Erythroblast (primary cell): ENCODE measurements at places on chromosomes 11 and 22.

DNA sequence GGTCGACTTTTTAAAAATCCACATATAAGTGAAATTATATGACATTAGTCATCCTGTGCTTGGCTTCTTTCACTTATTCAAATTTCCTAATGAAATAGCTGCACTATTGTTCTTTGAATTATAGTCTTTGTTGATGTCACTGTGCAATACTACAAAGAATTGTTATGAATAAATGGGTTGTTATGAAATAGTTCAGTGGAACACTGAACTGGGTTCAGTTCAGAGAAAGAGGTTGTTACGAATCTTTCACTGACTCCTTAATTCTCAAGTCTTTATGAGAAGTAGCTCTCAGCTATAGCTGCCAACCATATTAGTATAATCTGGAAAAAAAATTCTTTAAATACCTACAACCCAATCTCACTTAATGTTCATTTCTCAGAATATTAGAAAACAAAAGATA, 42.3 kb downstream of the CASP12 start:
- no peak for DNase-seq

GRCh38 chr11:75454987-75455386, 22.0 kb upstream of the KLHL35 start:
- no peak for DNase-seq

DNA sequence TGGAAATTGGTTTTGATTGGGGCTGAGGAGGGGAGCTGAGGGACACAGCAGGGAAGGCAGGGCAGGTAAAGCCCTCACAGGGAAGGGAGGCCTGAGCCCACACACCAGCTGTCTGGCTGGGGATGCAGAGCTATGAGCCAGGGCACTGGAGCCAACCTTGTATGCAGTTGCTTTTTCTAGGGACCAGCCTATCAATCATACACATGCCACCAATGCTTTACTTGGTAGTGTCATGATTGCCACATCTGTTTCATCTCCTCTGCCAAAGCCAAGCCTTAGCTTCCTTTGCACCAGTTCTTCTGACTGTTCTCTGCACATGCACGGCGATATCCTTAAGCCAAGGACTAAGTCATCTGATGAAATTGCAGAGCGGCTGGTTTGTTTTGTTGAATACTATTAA, 207.1 kb upstream of the PLET1 start:
- no peak for DNase-seq

DNA sequence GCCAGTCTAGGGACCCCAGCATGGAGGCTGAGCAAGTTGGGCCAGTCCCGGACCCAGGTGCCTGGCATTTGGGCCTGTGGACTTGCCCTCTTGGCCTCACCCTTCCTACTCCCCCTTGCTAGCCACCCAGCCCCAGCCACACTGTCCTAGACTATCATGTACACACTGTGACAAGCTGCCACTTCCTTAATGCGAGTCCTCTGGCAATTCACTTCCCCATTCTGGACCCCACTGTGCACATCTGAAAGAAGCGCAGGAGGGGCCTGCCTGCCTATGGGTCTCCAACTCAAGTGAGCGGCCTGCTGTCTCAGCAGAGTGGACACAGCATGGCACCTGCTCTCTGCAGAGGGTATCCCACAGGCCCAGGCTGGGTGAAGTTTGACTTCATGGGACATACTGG, 68.5 kb upstream of the LMO1 start:
- DNase-seq: no peak

- peak; percentile 28 for DNase-seq
Measured at GRCh38 chr11:86303257-86303656, 1.2 kb downstream of the HIKESHI start.

GRCh38 chr11:31995032-31995431, 95.8 kb upstream of the RCN1 start:
- DNase-seq: no peak

DNA sequence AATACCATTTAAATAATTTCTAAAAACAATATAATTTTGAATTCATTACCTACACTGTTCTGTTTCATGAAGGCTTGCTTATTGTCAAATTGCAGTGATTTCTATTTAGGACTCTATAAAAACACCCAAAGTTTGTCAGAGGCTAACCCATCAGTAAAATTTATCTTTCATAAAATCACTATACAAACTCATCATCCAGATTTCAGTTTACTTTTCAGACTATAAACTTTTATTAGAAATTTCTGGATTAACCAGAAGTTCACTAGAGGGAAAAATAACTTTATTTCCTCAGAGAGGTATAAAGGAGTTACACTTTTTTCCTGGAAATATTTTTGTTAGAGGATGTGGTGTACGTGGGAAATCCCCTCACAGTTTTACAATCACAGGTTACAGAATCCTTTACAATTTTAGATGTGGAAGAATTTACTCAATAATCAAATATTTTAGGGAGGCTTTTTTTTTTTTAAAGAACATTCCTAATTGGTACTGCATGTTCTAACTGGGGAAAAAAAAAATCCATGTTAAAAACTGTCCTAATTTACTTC, 176.7 kb downstream of the SWAP70 start:
- DNase-seq: no peak

DNA sequence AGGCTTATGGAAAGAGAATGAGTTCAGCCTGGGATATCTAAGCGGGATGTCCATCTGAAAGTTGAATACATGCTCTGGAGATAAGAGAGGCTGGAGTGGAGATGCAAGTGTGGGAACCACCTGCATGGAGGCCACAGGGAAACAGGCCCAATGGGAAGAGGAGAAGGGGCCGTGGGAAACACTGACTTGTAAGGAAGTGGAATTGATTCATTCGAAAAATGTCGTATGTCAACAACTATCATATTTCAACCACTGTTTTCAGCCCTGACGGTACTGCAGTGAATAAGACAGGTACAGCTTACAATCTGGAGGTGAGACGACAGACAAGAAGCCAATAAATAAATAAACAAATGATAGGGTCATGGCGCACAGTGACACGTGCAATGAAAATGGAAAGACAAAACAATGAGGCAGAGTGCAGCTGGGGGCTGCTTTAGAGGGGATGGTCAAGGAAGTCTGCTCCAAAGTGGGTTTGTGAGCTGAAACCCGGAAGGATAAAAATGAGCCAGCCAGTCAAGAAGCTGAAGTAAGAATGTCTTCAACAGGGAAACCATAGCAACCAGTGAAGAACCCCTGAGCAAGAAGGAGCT, 35.9 kb downstream of the EFCAB6 start:
- no peak for DNase-seq

- no peak for DNase-seq
Measured at GRCh38 chr11:95067841-95068219, 1.1 kb downstream of the SRSF8 start.

DNA sequence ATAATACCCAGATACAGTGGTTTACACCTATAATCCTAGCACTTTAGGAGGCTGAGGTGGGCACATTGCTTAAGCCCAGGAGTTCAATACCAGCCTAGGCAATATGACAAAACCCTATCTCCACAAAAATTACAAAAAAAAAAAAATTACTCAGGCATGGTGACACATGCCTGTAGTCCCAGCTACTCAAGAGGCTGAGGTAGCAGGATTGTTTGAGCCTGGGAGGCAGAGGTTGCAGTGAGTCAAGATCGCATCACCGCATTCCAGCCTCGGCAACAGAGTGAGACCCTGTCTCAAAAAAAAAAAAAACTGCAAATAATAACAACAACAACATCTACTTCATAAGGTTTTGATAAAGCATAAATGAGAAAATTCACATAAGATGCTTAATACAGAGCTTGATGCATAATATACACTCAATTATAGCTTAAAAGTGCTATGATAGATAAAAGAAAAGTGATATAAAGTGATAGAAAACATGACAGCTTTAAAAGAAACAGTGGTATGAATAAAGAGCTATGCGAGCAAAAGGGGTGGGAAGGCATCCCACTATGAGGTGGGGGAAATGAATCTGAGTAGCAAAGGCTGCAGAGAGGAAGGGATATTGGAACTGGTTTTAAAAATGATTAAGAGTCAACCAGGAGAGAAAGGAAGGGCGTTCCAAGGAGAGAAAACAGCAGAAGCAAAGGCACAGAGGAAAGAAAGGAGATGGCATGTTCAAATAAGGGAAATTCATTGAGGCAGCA, 197.6 kb downstream of the KIF18A start:
- DNase-seq: no peak

- no peak for DNase-seq
Measured at GRCh38 chr11:113204280-113204679, 110.1 kb upstream of the TTC12 start.

GRCh38 chr11:74474316-74474715, 7.0 kb upstream of the KCNE3 start:
- DNase-seq: peak; percentile 8

- no peak for DNase-seq
Measured at GRCh38 chr11:130243816-130244215, 70.9 kb downstream of the ZBTB44 start.

GRCh38 chr11:117715801-117716200, 81.2 kb downstream of the DSCAML1 start:
- no peak for DNase-seq

GRCh38 chr11:27459191-27459590, 13.4 kb downstream of the LGR4 start:
- DNase-seq: no peak

GRCh38 chr11:109795234-109795633, 298.0 kb upstream of the ZC3H12C start:
- no peak for DNase-seq

GRCh38 chr11:2328021-2328420, 26.2 kb downstream of the TSPAN32 start:
- DNase-seq: no peak

DNA sequence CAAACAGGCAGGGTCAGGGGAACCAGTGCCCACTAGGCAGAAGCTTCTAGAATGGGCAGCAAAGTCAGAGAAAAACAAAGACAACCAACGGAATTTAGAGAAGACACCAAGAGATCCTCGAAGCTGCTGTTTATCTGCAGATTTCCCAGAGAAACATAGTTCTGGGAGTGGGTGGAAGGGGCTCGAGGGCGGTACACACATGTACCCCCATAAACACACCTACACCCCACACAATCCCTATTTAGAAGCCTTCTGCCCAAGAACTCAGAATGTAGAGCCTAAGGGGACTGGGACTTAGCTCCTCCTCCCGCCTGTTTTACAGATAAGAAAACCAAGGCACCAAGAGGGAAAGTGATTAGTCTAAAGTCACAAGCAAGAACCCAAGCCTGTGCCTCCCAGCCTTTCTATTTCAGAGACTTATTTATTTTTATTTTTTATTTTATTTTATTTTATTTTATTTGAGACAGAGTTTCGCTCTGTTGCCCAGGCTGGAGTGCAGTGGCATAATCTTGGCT, 6.4 kb downstream of the NPTXR start:
- DNase-seq: no peak

DNA sequence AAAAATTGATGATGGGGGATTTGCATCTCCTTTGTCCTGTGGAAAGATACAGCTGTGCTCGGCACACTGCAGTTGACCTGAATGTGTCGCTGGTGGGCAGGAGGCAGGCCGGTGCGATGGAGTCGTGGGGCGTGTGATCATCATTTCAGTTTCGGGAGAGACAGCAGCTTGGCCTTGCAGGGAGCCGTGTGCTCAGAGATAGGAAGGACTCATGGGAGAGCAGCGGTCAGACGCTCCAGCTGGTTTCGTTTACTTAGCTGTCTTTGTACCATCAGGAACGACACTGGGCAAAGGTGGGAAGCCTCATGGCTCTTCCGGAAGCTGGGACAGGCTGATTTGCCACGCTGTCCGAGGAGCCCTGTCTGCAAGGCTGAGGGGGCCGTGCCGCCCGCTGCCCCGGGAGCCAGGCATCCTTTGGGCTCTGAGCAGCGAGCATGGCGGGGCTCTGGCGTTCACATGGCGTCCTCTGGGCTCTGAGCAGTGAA, 32.7 kb downstream of the GRAMD4 start:
- no peak for DNase-seq

DNA sequence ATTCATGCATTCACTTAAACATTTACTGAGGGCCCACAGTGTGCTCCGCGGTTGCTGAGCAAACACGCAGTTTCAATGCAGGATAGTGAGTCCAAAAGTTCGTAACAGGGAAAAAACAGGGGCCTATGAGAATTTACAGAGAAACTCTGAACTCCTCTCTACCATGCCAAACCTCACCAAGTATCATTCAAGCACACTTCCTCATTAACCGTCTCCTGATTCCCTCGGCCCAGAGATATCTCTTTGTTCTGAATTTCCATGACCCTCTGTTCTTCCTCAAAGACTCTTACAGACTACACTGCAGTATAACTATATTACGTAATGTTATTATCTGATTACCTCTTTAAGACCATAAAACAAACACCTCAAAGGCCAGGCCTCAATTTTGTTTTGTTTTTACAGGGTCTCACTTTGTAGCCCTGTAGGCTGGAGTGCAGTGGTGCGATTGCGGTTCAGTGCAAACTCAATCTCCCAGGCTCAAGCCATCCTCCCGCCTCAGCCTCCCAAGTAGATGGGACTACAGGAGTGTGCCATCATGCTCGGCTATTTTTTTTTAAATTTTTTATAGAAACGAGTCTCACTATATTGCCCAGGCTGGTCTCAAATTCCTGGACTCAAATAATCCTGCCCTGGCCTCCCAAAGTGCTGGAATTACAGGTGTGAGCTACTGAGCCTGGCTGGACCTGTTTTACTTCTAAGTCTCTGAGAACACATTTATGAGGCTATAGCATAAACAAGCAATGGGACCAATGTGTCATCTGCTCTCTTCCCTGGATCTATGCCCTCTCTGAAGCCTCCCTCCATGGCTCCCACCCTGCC, 3.6 kb downstream of the HPS4 start:
- no peak for DNase-seq

GRCh38 chr11:125948278-125949051, 2.6 kb downstream of the VSIG10L2 start:
- DNase-seq: no peak

- no peak for DNase-seq
Measured at GRCh38 chr11:18312663-18313420, 9.1 kb downstream of the HPS5 start.

GRCh38 chr22:46462726-46463371, 74.6 kb downstream of the CELSR1 start:
- no peak for DNase-seq

DNA sequence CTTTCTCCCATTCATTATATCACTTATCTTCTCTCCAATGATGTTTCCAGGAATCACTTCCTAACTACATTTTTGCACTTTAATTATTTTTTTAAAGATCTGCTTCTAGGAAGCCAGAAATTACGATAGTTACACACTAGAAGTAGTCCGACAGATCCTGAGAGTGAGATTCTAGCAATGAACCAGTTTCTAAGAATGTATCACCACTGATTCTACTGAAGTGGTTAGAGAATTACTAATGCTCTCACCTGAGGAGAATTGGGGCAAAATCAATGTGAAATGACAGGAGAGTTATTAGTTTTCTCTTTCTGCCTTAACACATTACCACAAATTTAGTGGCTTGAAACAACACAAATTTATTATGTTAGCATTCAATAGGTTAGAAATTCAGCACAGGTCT, 241.2 kb downstream of the CASP12 start:
- no peak for DNase-seq

DNA sequence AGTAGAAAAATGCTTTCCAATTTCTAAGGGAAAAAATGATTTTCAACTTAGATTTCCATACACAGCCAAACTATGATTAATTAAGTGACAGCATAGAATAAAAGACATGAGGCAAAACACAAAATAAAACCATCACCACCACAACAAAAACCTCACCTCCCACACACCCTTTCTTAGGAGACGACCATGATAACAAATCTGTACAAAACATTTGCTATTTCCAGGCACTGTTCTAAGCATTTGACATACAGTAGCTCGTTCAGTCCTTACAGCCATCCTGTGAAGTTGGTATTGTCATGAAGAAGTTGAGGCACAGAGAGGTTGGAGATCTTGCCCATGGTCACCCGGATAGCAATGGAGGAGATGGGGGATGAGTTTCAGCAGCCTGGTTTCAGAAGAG, 8.7 kb downstream of the SPI1 start:
- DNase-seq: no peak
